Activated CD8-positive, alpha-beta T cell treated with anti-CD3 and anti-CD28 coated beads, Interleukin-2, amount 10 ng/mL, durations not matched to agents 7 days and 5 days (primary cell): ENCODE measurements at places on chromosomes 7 and 10.

DNA sequence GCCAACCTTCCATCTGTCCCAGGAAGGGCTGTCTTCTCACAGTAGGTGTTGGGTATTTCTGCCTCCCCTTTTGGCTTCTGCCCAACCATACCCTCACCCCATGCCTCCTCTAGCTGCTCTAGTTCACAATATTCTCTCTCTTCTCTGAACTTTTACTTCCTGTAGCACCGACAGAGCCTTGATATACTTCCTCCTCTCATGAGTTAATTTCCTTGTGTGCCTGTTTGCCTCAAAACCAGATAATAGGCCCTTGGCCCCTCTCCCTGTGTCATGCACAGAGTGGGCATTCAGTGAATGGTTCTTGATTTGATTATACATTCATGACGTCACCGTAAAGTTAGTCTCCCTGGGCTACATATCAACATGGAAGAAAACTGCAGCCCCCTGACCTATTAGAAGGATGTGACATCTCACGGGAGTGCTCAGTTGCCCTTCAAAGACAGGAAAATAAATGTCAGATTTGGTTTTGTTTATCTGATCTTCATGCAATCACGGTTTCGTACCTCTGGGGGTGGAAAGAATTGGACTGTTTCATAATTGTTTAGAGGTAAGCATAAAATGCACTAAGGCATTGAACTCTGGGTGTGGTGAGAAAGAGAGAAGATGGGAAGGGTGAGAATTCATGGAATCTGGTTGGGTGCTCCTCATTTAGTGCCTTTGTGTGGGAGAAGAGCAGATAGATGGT lies 127.7 kb downstream of the ITIH5 start:
- no peak for DNase-seq

GRCh38 chr10:24552346-24553016 lies 171.2 kb downstream of the ARHGAP21 start:
- DNase-seq: peak; percentile 23

- no peak for DNase-seq
Observed at GRCh38 chr7:51357821-51358220, 41.2 kb upstream of the COBL start.

- peak; percentile 35 for DNase-seq
Observed at GRCh38 chr7:23012908-23013714, 819 bp downstream of the HYCC1 start.

DNA sequence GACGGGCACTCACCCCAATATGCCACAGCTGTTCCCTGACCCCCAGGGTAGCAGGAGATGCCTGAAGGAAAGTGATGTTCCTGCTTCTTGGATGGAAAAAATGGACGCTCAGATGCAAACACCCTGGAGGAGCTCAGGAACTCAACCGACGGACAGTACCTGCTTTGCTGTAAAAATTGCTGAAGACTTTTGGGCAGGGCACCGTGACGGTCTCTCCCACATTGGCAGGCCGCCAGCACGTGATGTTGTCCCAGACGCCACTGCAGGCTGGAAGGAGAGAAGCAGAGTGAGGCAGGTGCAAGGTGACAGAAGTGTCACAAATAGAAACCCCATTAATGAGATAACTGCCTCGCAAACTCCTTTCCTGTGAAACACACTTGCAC lies 35.0 kb downstream of the VIPR2 start:
- no peak for DNase-seq

DNA sequence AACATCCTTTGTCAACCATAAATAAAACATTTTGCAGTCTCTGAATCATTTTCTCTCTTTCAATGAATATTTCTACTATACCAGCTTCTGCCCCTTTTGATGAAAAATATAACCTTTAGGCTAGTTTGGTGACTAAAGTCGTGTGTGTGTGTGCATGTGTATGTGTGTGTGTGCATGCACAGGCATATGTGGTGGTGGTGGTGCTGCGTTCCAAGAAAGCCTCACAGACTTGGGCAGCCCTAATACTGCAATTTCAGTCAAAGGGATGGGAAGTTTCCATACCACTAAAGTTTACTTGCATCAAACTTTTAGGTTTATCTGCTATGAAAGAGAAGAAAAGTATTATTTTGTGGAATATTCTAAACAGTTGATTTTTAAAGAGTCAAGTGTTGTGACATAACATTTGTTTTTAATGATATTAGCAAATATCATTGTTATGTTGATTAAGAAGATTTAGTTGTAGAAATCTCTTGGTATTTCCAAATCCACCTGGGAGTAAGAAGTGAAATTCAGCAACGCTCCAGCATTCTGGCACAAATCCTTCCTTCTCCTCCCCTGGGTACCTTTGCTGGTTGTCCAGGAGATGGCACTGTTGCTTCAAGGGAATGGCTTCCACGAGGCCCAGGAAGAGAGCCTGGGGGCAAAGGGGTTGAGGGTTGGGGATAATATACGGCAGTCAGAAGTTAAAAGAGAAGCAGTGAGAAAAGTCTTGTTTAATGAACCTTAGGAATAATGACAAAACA lies 41.5 kb downstream of the ASB4 start:
- peak; percentile 31 for DNase-seq

DNA sequence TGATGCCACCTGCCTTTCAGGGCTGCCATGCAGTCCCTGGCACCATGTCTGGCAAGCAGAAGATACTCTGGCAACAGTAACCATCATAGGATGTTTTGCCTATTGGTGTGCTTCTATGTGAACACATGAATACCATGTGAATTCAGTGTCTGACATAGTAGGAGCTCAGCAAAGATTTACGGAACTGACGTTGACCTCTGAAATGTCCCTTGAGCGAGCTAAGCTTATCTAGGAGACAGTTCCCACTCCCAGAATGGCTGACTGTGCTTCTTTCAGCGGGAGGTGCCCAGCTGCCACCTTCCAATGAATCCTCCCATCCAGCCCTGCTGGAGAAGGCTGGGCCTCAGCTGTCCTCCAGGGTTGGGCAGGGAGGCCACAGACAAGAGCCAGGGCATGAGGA lies 71.2 kb upstream of the LRRC18 start:
- no peak for DNase-seq

GRCh38 chr7:111931958-111932357 lies 274.2 kb downstream of the DOCK4 start:
- no peak for DNase-seq

DNA sequence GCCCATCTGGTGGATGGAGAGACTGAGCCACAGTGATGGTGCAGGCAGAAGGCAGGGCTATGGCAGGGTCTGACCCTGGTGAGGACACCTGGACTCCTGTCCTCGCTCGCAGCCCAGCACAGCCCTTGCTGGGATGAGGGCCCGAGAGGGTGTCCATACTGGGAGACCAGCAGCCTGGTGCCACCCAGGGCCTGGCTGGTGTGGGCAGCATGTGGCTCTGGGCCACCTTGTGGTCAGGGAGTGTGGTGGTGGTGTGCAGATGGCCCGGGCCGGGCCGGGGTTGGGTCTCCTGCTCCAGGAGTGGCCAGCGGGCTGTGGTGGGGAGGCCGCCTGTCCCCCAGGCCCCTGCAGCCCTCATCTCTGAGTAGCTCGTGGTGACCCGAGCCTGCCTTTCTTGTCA lies 14.9 kb downstream of the ADCY1 start:
- DNase-seq: no peak

- DNase-seq: no peak
Observed at GRCh38 chr7:159175792-159176191, 31.1 kb upstream of the VIPR2 start.

DNA sequence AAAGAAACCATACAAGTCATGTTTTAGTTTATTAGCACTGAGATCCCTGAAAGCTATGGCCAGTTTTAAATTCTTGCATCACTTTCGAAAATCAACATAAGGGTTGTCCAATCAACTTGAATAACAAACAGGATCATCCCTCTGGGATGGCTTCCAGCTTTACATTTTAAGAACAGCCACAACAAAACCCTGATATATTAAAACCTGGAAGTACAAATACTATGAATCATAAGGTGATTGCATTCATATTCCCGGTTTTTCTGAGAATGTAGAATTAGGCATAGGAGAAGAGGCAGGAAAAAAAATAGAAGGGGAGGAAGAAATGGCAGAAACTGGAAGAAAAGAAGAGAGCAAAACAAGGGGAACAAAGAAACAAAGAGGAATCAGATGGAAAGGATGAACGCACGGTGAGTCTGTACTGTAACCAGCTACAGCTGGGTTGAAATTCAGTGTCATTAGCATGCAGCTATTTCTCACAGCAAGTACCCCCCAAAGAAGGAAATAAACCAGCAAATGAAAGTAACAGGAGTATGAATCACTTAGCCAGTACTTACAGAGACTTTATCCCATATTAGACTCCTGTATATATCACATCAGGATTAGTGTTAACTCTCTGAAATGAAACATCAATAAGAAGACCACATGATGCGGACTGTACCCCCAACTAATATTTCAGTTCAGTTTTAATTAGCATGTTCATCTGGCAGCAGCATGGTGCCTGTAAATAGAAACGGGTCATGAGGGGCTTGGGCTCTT lies 301.3 kb downstream of the RNLS start:
- no peak for DNase-seq

- no peak for DNase-seq
Observed at GRCh38 chr7:91198371-91198770, 65.9 kb upstream of the FZD1 start.

- DNase-seq: no peak
Observed at GRCh38 chr7:146319629-146320028, 203.0 kb downstream of the CNTNAP2 start.

GRCh38 chr7:106766551-106766950 lies 98.5 kb upstream of the PIK3CG start:
- no peak for DNase-seq

DNA sequence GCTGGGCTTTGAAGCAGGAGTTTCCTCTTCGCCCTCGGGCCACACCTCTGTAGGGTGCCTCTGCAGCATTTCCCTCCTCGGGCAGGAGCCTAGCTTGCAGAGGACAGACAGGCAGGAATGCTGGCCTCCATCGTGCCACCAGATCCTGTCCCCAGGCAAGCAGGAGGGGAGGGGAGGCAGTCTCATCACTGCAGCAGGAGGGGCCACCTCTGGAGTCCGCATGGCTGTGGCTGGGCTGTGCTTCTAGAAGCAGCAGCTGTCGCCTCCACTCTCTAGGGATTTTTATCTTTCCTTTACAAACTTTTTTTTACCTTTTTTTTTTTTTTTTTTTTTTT lies 181.4 kb downstream of the CUX1 start:
- no peak for DNase-seq

- no peak for DNase-seq
Observed at GRCh38 chr10:72466018-72466417, 111.3 kb upstream of the DNAJB12 start.

DNA sequence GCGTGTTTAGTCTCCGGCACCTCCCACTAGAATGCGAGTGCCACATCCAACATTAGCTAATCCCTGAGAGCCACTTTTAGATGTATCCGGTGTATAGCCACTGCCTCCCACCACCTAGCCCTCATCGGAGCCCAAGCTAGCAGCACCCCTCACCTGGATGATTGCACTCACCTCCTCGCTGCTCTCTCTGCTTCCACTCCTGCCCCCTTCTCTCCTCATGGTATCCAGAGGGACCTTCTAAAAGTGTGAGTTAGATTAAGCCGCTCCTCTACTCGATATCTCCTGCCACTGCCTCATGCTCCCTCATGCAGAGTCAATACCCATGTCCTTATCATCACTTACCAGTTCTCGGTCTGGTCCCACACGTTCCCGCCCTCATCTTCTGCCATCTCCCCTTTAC lies 125.3 kb downstream of the RAB11FIP2 start:
- no peak for DNase-seq

- no peak for DNase-seq
Observed at GRCh38 chr7:22346383-22347107, 10.4 kb downstream of the RAPGEF5 start.

DNA sequence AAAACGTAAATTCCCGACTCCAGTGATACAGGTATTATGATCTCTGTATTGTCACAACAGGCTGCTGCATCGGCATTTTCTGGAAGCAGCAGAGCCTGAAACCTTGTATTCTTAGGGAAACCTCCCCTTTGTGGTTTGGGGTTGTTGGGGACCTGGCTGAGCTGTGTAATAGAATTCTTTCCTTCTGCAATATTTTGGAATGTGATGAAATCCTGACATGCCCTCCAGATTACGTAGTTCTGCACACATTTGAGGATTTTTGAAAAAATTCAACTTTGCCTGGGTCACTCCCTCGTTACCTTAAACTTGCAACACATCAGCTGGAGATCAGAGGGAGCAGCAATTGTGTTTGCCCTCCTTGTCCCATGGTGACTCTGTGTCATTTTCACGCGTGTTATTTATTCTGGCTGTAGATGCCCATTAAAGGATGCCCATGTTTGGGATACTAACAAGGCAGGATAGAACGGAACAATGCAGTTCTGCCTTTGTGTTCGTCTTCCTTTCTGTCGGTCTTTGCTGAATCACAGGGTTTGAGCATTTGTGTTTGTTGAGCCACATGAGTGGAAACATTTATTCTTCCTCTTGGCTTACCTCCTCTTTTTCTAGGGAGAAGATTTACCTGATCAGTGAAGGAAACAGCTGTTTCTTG lies 181.7 kb downstream of the TCF7L2 start:
- no peak for DNase-seq

- DNase-seq: peak; percentile 52
Observed at GRCh38 chr7:50068026-50068425, 25.0 kb downstream of the ZPBP start.

GRCh38 chr10:86310291-86310690 lies 56.3 kb downstream of the GRID1 start:
- no peak for DNase-seq

GRCh38 chr10:30857803-30858202 lies 173.9 kb downstream of the ZNF438 start:
- DNase-seq: no peak

DNA sequence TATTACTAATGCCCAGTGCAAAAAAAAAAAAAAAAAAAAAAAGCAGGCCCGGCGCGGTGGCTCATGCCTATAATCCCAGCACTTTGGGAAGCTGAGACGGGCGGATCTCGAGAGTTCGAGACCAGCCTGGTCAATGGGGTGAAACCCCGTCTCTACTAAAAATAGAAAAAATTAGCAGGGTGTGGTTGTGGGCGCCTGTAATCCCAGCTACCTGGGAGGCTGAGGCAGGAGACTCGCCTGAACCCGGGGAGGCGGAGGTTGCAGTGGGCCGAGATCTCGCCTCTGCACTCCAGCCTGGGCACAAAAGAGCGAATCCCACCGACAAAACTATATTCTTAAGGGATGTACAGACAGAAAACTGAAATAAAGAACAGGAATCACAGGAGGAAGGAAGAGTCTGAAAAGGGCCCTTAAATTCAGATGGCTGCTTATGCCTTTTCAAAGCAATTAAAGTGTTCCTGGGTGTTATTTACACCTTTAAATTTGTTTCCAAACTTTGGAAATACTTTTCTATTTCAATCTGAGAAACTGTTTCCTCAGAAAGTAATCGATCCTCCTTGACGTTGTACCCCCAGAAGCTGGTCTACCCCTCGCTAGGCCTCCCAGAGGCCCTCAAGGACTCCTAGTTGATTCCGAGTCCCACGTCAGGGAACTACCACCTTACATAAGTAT lies 2.0 kb upstream of the KMT2E start:
- peak; percentile 46 for DNase-seq
